ENCODE measurements at places on chromosomes 5 and 9.

DNA sequence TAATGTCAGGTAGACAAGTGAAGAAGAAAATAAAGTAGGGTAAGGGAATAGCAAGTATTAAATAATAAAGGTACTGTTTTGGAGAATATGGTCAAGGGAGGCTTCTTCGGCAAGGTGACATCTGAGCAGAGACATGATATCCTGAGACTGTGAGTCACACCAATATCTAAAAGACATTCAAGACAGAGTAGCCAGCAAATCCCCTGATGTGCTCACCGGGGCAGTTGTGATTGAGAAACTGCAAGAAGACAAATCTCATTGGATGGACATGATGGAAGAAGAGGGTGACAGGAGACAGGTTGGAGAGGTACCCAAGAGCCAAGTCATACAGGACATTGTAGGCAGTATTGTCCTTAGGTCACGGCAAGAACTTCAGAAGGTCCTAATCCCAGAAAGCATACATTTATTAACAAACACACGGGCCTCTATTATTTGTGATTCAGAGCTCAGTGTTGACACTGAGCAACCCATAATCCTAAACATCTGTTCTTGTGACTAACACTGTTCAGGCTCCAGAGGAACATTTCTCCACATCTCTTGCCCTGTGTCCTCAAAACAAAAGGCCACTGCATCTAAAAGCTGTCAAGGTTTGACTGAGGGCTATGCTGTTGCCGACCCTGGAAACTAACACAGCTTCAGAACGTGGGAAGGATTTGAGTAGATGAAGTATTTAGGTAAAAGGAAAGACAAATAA, 258.7 kb upstream of the CLINT1 start:
- no peak for DNase-seq

DNA sequence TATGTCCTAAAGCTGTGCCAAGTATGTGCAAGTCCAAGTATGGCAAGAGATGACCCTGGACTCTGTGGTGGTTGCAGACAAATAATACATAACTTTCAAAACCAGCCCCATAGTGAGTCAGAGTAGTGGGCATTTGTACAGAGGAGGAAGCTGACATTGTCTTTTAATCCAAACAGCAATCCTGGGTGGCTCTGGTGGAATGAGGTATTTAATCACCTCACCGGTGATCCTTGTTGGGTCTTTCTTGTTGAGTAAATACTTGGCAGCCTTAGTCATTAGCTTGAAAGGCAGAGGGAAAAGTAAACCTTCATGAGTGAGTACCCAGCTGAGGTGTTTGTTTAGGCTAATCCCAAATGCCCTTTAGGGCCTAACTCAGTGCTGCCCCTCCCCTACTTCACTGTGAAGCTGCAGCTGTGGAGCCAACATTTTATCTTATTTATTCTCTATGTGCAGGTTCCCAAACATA, 148.7 kb upstream of the SLC12A2 start:
- DNase-seq = no peak

- no peak for DNase-seq
These were observed 89.6 kb downstream of the CCDC171 start for GRCh38 chr9:15642369-15642962.

GRCh38 chr9:35026671-35027070, 37.1 kb downstream of the DNAJB5 start:
- no peak for DNase-seq

GRCh38 chr5:96789794-96790330, 17.9 kb downstream of the ERAP1 start:
- no peak for DNase-seq

GRCh38 chr9:114592356-114592755, 4.8 kb downstream of the ATP6V1G1 start:
- DNase-seq = peak; percentile 77

- DNase-seq = no peak
These were observed 296.7 kb downstream of the EPB41L4A start for GRCh38 chr5:112122353-112122752.

GRCh38 chr9:89923174-89923573, 318.4 kb downstream of the GADD45G start:
- DNase-seq = no peak

DNA sequence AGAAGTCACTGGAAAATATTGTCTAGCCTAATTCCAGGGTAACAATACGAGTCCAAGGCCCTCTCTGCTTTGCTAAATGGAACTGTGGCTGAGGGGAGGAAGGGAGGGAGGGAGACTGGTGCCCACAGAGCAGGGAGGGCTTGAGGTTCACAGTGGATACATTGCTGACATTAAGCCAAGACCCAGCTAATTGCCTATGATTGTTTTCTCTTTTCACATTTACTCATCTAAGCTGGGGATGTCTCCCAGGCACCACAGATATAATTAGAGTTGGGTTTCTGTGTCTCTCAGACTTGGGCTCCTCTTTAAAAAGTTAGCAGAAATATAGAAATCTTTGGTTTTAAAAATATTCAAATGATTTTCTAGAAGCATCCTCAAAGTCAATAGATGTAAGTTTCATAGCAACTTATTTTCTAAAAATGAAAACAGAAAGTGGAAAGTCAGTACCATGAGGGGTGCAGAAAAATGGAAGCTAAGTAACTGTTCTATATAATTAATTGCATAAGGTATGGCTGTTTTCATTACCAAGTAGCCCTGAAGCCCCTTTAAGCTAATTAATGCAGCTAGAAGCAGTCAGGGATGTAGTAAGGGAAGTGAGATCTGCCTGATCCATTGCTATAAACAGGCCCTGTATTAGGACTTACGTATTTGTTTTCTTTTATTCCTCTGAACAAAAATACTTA, 259.8 kb downstream of the NDUFS4 start:
- no peak for DNase-seq

- DNase-seq = no peak
These were observed 451.5 kb upstream of the KIF2A start for GRCh38 chr5:61854531-61854930.

GRCh38 chr5:77867194-77867691, 91.1 kb upstream of the TBCA start:
- no peak for DNase-seq

- no peak for DNase-seq
These were observed 334.3 kb downstream of the EBF1 start for GRCh38 chr5:158765407-158765806.

- no peak for DNase-seq
These were observed 71.9 kb downstream of the ACTL7B start for GRCh38 chr9:108783731-108784495.

DNA sequence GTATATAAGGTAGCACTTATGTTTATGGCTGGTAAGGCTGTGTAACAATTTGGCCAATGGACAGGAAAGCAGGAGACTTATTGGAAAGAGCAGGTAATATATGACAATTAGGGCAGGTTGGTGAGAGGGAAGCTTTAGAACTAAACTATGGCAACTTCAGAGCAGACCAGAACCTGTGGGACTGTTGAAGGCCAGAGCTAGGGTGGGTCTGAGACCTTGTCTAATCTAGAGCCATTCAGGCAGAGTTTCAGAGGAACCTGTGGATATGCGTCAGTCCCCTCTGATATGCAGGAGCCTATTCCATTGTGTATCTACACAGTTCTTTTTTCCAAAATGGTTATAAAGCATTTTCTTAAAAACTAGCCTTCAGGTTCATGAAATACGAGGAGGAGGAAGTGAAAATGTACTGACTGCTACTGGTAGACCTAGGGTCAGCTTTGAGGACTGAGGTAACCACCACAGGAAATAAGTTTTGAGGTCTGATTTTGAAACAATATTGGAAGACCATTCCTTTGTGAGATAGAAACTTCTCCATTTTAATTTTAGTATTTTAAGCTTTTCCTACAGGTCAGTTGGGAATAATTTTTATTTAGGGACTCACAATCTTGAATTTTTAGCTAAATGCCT, 37.6 kb downstream of the ELL2 start:
- peak; percentile 39 for DNase-seq

DNA sequence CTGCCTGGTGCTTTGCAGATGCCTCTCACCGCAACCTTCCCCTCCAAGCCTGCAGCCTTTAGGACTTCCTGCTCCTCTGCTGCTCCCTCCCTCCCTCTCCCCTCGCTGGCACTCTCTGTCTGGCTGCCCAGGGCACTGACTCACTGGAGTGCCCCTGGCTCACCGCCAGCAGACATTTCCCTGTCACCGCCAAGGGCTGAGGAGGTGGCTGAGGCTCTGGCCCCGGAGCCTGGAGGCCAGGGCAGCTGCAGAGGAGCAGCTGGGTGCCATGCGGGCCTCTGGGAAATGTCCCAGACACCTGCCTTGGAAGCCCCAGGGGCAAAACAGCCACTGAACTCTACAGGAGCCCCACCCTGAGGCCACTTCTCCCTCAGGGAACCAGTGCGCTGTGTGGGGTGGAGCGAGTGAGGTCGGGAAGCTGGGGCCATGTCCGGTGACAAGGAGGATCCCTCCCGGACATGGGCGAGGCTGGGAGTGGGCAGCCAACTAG, 53.4 kb downstream of the TENT4A start:
- DNase-seq = peak; percentile 95

Measured in HL-60 (cell line).